ENCODE measurements at places on chromosomes 5 and 9.

DNA sequence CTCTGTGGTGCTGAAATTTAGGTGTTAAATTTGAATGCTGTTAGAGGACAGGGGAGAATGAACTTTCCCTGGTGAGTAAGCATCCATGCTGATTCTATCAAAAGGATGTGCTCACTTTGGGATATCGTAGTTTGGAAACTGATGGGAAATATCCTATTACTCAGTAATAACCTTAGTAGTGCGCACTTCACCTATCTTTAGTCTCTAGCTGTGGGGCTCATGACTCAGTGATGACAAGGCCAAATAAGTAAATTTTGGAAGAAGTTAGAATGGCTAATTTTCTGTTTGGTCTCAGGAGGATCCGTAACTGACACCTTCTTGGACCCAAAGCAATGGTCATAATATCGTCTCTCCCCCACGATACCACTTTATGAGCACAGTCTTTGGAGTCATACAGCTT lies 448.4 kb downstream of the PSAT1 start:
- DNase-seq: no peak

- DNase-seq: no peak
Measured at GRCh38 chr9:132472199-132472598, 62.2 kb downstream of the CFAP77 start.

- DNase-seq: no peak
Measured at GRCh38 chr5:132209131-132209530, 18.5 kb downstream of the P4HA2 start.

- no peak for DNase-seq
Measured at GRCh38 chr5:104955479-104955878, 1392.9 kb upstream of the NUDT12 start.

GRCh38 chr5:56055859-56056258 lies 61.1 kb upstream of the IL6ST start:
- DNase-seq: no peak

DNA sequence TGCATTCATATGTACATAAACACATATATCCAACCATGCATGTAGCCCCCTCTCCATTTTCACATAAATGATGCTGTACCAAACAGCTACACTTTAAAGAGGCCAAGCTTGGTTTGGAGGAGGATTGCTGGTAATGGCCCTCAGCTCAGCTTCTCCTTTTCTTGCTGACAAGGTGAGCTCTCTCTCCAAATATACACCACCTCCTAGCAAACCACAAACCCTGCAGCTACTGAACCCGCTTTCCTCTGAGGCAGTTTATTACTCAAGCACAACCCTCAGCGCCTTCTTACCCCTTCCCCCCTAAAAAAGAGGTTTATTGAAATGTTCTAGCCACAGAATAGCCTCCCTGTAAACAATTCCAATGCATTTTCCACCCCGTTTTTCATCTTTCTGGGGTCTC lies 54.0 kb downstream of the ALG2 start:
- DNase-seq: no peak
